ENCODE measurements at places on chromosomes 12 and 14. TPM values are rescaled to one million over a fixed set of nuclear protein-coding genes. Genes with fewer than 3 reads are reported as not detected.

The SRGAP1 gene
- not detected for total RNA-seq

The WDHD1 gene
- 44.1 TPM for total RNA-seq

The NYNRIN gene
- 0.35 TPM for total RNA-seq

The CRY1 gene
- total RNA-seq, result 12.9 TPM

The COX8C gene
- total RNA-seq, result not detected

The CLEC2A gene
- not detected for total RNA-seq

The CLEC4D gene
- not detected for total RNA-seq

The ACAD10 gene
- total RNA-seq, result 30.8 TPM

The SPTB gene
- total RNA-seq, result not detected

The GPD1 gene
- total RNA-seq, result 0.37 TPM

The ESPL1 gene
- total RNA-seq, result 107 TPM

The GRIP1 gene
- total RNA-seq, result 1.6 TPM

The MANSC1 gene
- 0.25 TPM for total RNA-seq

Measured in activated CD4-positive, alpha-beta T cell treated with anti-CD3 and anti-CD28 coated beads, Interleukin-2, amount 10 ng/mL, durations not matched to agents 7 days and 5 days (primary cell).